ENCODE measurements at places on chromosomes 6 and 20. TPM values are rescaled to one million over a fixed set of nuclear protein-coding genes. Genes with fewer than 3 reads are reported as not detected.

Gene OXT
- total RNA-seq, result not detected

- DNase-seq, result no peak
Observed at GRCh38 chr6:154219250-154219649, 137.4 kb downstream of the IPCEF1 start.

- DNase-seq, result no peak
Observed at GRCh38 chr6:119142041-119142440, 63.6 kb upstream of the FAM184A start.

DNA sequence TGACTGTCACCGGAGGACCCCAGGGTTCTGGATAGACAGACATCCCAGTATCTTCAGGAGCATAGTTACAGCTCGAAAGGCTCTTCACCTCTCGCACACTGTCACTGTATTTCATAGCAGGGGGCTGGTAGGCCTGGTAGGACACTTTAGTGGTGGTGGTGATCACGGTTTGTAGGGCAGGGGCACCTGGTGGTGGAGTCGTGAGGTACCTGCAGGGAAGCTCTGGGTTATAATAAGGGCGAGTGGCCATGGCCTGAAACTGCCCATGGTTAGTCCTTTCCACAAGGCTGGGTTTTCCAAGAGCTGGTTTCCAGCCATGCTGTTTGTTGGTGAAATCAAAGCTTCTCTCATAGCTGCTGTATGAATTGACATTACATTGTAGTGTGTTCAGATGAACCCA, 7.6 kb downstream of the GCM2 start:
- DNase-seq, result no peak

GRCh38 chr6:126176282-126176681, 163.6 kb upstream of the CENPW start:
- no peak for DNase-seq

GRCh38 chr6:133568970-133569889, 319.7 kb upstream of the TCF21 start:
- no peak for DNase-seq

Gene SEMG2
- total RNA-seq, result not detected

Gene RAD21L1
- 0.88 TPM for total RNA-seq

GRCh38 chr6:41878246-41878645, 16.9 kb downstream of the USP49 start:
- DNase-seq, result no peak

DNA sequence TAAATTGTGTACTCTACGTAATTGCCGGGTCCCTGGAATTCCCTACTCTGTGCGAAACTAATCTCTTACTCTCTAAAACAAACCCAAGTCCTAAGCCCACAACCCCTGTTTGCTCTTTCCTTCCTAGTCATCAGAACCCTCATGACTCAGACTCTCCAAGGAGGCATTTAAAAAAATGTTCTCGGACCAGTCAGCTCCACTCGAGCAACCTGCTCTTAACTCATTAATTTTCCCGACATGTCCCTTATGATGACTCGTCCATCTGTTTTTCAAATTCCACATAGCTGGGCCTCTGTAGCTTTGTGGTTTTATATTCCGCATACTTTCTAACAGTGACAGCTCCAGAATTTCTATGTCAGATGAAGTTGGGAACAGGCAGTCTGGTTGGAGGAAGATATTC, 2.6 kb upstream of the MUC22 start:
- no peak for DNase-seq

Gene WFDC5
- not detected for total RNA-seq

- DNase-seq, result no peak
Observed at GRCh38 chr20:24915892-24916291, 33.2 kb upstream of the CST7 start.

DNA sequence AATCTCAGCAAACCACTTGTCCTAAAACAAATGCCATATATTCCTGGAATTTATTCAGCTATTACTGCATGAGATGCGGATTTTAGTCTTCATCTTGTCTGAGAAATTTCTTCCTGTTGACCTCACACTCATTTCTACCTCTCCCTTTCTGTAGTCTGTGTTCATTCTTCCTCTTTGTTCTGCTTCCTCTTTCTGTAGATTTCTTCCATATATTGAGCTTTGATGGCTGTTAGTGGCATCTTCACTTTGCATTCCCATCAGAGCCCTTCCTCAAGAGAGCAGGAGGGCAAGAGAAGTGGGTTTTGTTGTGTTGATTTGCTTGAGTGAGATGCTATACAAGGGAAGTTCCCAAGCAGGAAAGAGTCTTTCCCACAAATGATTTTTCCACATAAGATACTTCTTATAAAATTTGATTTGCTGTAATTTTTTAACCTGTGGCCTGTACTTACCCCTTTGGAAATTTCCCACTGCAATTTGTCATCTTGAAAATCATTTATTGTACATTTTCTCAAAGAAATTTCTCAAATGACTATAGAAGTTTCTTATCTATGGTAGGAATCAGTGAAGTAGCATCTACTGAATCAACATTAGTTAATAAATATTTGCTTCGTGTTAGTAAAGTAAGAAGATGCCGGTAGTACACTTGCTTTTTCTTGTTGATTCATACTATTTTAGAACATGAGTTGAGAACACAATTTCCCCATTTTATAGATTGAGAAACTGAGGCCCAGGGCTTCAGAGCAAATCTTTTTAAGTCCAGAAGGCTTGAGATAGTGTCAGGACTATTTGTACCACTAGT, 43.8 kb downstream of the MAP3K4 start:
- no peak for DNase-seq

GRCh38 chr6:44138717-44139350, 11.5 kb downstream of the TMEM63B start:
- no peak for DNase-seq

Gene DNMT3B
- 0.56 TPM for total RNA-seq

Gene IMPG1
- not detected for total RNA-seq

GRCh38 chr20:33654680-33655161, 7.4 kb upstream of the C20orf144 start:
- DNase-seq, result no peak

Gene ARMC12
- total RNA-seq, result 0.90 TPM

Gene KCNK16
- total RNA-seq, result not detected

GRCh38 chr6:87341899-87342298, 2.7 kb upstream of the C6orf163 start:
- DNase-seq, result no peak

Measured in T-cell (primary cell).